Keratinocyte (primary cell): ENCODE measurements at places on chromosomes 6 and 20.

GRCh38 chr6:3808759-3809514, 40.2 kb upstream of the FAM50B start:
- no peak for DNase-seq

- no peak for DNase-seq
Measured at GRCh38 chr6:71351190-71351589, 62.6 kb downstream of the OGFRL1 start.

- no peak for DNase-seq
Measured at GRCh38 chr20:57215826-57216471, 50.5 kb downstream of the BMP7 start.

DNA sequence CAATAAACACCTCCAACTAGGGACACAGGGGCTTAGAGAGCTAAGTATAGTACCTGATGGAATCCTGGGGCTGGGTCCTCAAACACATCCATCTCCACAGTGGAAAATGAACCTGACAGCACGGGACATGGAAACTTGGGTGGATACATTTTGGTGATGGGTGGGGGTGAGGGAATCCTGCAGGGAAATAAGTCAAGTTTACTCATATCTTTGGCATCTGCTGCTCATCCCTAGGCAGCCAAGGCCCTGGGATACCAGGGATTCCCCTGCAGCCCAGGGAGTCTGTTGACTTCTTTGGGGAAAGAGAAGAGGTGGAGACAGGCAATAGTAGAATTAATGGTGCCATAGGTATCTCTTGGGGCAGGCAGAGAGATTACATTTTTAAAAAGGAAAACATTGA, 6.6 kb downstream of the APOBEC2 start:
- DNase-seq = no peak

DNA sequence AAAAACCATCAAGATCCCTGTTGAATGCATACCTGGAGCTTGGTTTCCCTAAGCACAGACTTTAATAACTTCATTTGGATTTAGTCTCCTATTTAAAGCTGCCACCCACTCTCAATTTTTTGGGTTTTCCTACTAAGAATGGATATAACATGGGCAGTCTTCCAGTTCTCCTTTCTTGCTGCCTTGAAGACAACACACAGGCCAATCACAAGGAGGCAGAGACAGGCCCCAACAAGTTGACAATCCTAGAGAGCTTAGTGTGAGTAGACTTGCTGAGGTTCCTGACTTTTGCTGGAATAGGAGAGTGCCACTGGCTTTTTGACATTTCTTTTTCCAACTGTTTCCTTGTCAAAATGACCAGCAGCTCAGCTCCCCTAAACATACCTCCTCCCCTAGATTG, 112.3 kb upstream of the ESR1 start:
- peak; percentile 15 for DNase-seq

DNA sequence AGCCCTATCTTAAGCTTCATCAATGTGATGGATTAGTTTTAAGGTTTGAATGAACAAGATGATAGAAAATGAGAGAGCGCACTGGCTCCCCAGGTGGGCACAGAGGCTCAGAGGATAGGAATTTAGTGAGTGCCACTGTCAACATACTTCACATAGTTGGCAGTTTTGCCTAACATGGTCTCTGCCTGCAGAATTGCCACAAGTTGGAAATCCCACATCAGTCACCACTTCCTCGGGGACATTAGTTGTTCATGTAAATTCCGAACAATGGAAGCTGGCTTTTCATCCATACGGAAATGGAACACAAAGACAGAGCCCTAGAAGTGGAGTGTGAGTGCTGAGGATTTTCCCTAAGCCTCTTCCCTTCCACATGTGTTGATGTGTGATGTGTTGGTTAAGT, 123.9 kb upstream of the PHACTR1 start:
- DNase-seq = no peak

DNA sequence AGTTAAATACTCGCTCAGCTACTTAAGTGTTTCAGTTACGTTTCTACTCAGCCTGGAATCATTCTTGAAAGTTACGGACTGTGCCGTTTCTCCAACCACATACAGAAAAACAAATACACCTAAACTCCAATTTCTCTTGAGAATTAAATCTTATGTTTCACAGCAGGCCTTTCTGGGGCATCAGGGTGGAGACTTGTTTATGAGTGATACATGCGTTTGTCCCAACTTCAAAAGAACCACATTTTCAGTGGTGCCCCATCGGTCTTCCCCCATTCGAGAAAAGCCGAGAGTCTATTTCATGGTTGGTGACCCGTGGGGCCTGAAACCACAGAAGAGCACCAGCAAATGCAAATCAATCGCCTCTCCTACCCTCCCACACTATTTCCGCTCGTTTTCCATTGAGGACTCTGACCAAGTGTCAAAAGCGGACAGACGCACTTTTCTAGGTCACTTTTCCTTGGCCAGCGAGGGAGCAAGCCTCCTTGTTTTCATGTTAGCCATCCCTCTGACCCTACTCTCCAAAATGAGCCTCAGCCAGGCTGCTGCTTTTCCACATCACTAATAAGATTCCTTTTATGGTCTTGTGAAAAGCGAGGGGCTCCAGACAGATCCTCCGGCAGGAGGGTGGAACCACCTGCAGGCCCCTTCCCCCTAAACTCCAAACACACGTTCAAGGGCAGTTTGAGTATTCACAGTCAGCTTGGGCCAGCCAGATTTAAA, 3.1 kb downstream of the JAG1 start:
- DNase-seq = no peak

DNA sequence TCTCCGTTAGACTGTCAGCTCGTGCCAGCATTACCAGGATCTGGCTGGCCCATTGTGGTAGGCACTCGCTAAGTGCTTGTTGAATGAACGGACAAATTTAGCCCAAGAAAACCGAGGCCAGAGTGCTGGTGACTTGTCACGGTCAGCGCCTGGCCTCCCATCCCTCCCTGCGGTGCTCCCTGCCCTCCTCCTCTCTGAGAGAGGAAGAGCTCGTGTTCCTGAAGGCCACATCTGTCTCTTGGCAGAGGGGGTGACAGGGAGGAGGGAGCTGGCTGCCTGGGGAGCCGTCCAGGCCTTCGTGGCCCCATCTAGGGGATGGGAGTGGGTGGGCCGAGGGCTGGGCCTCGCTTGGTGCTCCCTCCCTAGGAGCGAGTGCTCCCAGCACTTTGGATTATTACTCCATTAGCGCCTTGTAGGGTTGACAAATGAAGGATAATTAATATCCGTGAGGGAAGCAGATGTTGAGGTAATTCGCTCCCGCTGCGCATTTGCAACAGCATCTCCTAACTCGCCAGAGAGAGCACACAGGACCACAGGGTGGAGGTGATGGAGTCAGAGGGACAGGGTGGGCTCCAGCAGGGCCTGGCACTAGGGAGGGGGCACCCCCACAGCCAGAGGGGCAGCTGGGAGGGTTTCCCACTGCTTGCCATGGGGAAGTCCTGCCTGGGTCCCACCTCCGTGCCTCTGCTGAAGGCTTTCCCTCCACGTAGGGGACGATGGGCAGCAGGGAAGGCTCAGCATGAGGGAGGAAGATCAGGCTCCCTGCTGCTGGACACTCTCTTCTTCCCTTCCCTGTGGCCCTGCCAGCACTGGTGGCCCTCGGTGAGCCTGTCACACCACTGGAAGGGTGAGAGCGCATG, 37.0 kb downstream of the VSTM2L start:
- no peak for DNase-seq

- DNase-seq = no peak
Measured at GRCh38 chr6:147709396-147710272, 201.1 kb downstream of the SAMD5 start.

- DNase-seq = no peak
Measured at GRCh38 chr20:17611540-17612286, 41.8 kb downstream of the DSTN start.

DNA sequence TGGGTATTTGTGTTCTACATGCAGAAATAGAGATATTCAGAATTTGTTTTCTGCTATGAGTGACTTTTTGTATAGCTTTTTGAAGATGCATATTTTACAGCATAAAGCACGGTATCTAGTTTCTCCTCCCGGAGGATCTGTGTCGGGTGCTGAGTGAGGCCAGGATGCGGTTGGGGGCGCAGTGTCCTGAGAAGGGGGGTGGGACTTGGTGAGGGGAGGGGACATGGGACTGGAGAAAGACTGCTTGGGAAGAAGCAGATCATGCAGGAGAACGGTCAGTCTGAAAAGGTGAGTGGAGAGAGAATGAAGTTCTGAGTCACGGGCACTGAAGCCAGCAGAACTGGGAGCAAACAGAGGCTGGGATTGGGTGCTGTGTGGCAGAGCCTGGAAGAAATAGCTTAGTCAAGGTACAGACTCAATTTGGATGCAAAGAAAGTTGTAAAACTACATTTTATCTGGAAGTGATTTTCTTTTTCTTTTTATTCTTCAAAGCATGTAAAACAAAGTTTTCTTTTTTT, 44.0 kb downstream of the STX11 start:
- no peak for DNase-seq

DNA sequence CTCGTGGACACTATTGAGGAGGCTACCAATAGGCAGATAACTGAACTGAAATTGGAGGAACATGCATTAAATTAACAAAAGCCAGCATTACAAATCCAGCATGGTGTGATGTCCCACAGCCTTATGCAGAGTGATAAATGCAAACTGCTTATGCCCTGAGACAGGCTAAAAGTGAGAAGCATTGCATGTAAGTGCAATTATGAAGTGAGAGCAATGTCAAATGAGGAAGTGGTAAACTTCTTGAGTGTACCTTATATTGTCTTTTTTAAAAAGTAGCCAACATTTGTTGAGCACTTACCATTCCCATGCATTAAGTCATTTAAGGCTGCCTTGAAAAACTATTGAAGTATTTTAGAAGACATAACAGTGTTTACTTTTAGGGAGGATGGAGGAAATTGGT, 212.2 kb downstream of the TBC1D7 start:
- no peak for DNase-seq

- no peak for DNase-seq
Measured at GRCh38 chr6:88262332-88262731, 96.2 kb upstream of the CNR1 start.

- DNase-seq = no peak
Measured at GRCh38 chr6:156164701-156165452, 612.3 kb upstream of the ARID1B start.

DNA sequence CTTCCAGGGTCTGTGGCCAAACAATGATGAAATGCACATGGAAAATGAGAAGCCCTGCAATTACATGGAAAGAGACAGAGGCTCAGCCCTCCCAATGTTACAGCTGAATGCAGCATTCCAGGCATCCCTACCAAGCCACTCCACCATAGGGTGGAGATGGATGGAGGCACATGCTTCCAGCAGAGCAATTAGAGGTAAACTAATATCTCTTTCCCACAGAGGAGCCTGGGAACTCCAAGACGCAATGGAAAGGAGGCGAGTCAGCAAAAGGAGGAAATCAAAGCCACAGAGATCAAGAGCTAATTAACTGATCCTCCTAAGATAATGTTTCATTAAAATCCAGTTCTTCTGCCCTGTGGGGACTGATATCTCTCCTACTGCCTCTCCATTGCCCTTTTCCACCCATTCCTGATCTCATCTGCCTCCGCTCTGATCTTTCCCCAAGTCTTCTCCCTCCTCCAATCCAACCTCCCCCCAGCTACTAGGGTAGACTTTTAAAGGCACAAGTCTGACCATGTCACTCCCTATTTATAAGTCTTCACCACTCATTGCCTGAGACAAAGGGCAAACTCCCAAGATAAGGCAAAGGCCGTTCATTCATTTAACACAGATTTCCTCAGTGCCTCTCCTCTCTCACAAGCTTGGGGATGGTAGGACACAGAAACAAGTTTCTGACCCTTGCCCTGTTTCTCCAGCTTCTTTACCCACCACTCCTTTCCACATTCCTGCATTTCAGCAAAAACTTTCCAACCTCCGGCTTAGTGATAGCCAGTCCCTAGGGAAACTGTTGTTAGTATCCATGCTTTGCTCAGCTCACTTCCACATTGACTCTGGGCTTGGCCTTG, 14.3 kb upstream of the KCNB1 start:
- DNase-seq = no peak

- peak; percentile 11 for DNase-seq
Measured at GRCh38 chr6:106927531-106928398, 46.8 kb downstream of the CD24 start.

DNA sequence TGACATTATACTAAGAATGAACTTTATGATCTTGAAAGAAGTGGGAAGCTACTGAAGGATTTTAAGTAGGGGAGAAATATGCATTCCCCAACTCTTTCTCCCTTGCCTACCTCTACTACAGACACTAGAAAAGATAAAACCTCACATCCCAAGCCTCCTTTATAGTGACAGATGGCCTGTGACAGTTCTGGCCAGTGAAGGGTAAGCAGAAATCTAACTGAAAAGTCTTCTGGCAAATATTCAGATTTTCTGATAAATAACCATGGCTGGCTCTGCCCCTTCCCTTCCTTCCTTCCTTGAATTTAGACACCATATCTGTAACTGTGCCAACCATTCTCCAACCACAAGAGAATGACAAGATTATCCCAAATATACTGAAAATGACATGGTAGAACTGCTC, 10.2 kb upstream of the BEND6 start:
- DNase-seq = no peak

DNA sequence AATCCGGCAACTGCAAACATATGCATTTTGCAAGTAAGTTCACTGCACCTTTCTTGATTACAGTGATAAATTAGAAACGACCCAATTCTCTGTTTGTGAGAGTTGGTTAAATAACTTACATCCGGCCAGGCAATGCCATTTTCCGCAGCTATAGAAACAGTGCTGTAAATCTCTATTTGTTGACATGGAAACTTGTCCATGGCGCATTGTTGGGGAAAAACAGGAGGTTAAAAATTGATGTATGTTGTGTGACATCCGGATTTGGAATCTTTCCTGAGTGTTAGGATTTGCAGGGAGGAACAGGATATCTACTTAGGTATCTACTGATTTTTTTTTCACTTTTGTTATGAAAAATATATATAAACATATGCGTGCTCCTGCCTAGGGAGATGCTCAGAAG, 66.5 kb downstream of the DLGAP4 start:
- no peak for DNase-seq

DNA sequence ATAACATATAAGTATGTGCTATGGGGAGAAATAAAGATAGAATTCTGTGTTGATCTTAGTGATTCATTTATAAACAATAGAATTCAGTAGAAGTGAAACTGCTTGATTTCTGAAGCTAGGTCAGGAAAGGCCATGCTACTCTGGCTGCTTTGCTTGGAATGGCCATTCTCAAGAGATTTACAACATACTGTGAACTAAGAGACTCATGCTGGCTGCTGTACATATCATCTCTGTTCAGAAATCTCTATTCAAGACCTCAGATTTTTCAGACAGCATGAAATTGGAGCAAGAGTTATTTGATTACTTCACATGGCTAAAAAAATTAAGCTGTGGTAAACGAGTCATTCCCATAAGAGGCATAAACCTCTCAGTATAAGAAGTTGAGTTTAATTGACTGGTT, 662.6 kb downstream of the BCKDHB start:
- no peak for DNase-seq

GRCh38 chr6:157514659-157515496, 133.9 kb downstream of the ZDHHC14 start:
- no peak for DNase-seq
